Psoas muscle (tissue), 8 donors: ENCODE measurements at places on chromosomes 7 and 10. TPM values are rescaled to one million over a fixed set of nuclear protein-coding genes. Genes with fewer than 3 reads are reported as not detected.

Gene THNSL1
- 3.2 TPM for total RNA-seq

Gene PGAM2
- total RNA-seq = 214 TPM

GRCh38 chr10:71509444-71509843 is 112.7 kb downstream of the CDH23 start:
- DNase-seq = no peak

DNA sequence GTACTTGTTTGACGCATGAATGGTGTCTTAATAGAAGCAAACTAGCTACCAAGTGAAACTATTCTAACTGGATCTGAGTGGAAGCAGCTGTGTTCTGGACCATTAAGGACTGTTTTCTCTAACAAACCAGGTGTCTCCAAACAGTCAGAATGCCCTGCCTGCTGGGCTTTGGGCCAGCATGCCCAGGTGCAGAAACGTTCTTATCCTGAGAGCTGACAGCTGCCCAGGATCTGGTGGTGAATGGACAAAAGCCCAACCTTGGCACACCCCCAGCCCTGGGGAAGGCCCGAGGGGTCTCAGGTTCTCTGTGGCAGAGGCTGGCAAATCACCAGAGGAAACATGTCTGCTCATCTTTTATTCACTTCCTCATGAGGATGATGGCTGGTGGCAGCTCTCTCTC is 48.2 kb upstream of the LAMB4 start:
- DNase-seq = no peak

Gene AKR1C8
- total RNA-seq = not detected

Gene CLRN3
- total RNA-seq = not detected

- DNase-seq = no peak
These were observed 50.3 kb upstream of the ATP6V0A4 start for GRCh38 chr7:138848056-138848980.

DNA sequence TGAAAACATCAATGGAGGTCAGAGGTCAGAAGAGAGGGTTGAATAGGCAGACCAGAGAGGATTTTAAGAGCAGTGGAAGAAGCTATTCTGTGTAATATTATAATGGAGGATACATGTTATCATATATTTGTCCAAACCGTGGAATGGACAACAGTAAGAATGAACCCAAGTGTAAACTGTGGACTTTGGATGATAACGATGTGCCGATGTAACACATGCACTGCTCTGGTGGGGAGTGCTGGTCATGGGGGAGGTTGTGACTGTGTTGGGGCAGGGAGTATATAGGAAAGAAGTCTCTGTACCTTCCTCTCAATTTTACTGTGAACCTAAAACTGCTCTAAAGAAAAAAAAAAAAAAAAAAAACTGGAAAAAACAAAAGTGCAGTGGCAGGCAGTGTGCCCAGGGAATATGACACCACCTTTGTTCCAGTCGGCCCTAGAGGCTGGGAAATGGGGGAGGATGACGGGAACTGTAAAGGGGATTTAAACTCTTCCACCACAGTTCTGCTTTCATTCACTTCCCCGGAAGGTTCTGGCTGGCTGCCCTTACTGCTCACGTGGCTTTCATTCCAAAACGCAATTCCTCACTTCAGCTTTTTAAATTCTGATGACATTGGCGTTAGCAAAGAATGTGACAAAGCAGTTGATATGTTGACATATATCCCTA is 113.7 kb upstream of the ANKRD1 start:
- DNase-seq = peak; percentile 72

GRCh38 chr10:13993169-13993568 is 337.6 kb downstream of the FRMD4A start:
- DNase-seq = peak; percentile 55

GRCh38 chr7:18552943-18553604 is 57.5 kb downstream of the HDAC9 start:
- no peak for DNase-seq

DNA sequence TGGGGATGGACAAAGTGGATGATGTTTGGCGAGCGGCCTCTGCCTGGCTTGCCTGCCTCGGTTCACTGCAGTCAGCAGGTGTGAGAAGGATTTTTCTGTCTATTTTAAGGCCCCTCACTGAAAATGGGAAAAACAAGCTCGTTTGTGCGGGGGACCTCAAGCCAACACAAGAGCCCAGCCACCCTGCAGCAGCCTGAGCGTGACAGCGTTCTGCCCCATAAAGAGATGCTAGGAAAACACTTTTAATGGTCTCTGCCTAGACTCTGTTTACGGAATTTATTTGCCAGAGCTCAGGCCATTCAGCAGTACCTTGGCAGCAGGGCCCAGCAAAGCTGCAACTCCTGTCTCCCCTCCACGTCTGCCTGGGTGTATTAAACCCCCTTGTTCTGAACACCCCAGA is 131.7 kb downstream of the GRK5 start:
- DNase-seq = no peak

Gene GHRHR
- total RNA-seq = not detected

DNA sequence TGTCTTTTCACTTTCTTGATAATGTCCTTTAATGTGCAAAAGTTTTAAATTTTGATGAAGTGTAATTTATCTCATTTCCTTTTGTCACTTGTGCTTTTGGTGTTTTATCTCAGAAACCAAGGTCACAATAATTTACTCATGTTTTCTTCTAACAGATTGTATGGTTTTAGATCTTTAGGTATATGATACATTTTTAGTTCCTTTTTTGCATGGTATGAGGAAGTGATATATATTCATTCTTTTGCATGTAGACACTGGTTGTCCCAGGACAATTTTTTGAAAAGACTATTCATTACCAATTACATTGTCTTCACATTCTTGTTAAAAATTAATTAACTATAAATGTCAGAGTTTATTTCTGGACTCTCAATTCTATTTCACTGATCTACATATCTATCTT is 39.8 kb upstream of the GPR22 start:
- no peak for DNase-seq

- no peak for DNase-seq
These were observed 154.7 kb upstream of the DGKB start for GRCh38 chr7:15057272-15057671.

DNA sequence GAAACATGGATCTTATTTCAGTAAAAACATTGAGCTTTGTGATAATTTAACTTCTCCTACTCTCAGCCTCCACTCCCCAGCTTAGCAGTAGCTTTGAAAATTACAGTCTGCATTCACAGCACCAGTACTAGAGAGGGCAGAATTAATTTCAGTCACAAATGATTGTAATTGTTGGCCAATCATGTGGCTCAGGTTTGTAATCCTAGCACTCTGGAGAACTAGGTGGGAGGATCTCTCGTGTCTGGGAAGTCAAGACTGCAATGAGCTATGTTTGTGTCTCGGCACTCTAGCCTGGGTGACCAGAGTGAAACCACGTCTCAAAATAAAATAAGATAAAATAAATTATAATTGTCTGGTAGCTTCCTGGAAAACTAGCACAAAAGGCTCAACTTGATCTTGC is 620.9 kb downstream of the TNS3 start:
- no peak for DNase-seq

Gene AZGP1
- 0.82 TPM for total RNA-seq

DNA sequence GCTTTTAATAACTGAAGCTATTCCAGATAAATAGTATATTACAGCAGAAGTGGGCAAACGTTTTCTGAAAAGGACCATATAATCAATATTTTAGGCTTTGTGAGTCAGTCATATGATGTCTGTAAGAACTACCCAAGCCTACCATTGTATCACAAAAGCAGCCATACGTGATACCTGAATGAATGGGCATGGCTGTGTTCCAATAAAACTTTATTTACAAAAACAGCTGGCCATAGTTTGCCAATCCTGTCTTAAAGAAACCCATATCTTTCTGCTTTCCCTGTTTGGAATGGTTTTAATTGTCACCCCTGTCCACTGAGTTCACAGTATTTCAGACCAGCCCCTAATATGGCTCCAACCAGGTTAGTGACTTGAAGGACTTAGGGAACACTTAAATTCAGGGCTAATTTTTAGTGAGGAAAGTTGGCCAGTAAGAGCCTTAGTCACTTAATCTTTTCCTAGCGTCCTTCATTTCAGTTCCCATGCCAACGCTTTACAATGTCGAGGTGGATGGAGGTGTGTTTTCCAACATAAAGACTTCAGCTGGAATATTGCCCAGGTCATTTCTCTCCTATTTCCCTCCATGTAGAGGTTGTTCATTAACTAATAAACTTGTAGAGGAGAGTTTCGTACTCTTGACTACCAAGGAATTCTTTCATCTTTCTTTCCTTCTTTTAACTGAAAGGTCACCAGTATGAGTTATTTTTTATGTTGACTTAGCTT is 184.5 kb downstream of the TRIL start:
- DNase-seq = no peak

GRCh38 chr7:158301207-158301606 is 286.4 kb downstream of the PTPRN2 start:
- no peak for DNase-seq

GRCh38 chr7:67743501-67743900 is 746.9 kb downstream of the TYW1 start:
- DNase-seq = no peak

Gene SFTPA1
- 0.54 TPM for total RNA-seq

- DNase-seq = no peak
These were observed 22.2 kb upstream of the RASSF4 start for GRCh38 chr10:44937196-44938005.

Gene CYP2E1
- 2.0 TPM for total RNA-seq

DNA sequence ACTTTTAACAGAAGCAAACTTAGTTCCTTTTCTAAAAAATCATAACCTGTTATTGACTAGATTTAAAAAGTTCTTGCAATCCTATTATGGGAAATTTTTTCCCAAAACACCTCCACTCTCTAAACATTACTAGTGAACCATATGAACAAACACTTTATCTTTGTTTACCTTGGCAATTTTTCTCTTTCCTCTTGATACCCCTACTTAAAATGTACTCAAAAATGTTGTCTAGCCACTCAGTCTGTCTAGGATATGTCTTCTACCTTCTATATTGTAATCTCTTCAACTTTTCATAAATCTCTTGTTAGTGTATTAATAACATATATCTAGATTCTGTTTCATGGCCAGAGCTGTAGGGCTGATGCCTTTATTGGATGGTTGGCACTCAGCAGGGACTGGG is 630.0 kb upstream of the GRM3 start:
- DNase-seq = no peak

DNA sequence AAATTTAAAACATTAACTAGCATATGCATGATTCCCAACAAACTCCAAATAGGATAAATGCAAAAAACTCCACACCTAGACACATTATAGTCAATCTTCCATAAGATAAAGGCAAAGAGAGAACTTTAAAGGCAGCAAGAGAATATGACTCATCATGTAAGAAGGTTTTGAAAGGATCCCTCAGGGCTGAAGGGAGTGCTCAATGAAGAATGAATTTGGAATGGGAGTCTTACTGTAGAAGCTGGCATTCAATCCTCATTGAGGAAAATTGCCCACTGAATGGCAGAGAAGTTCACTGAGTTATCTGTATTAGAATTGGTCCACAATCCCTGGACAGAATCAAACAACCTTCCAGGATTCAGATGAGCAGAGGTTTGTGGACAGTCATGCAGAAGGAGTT is 26.1 kb upstream of the ZNF365 start:
- no peak for DNase-seq

Gene RPEL1
- total RNA-seq = not detected

- no peak for DNase-seq
These were observed 44.6 kb downstream of the MTERF1 start for GRCh38 chr7:91835826-91836368.

Gene NODAL
- not detected for total RNA-seq

DNA sequence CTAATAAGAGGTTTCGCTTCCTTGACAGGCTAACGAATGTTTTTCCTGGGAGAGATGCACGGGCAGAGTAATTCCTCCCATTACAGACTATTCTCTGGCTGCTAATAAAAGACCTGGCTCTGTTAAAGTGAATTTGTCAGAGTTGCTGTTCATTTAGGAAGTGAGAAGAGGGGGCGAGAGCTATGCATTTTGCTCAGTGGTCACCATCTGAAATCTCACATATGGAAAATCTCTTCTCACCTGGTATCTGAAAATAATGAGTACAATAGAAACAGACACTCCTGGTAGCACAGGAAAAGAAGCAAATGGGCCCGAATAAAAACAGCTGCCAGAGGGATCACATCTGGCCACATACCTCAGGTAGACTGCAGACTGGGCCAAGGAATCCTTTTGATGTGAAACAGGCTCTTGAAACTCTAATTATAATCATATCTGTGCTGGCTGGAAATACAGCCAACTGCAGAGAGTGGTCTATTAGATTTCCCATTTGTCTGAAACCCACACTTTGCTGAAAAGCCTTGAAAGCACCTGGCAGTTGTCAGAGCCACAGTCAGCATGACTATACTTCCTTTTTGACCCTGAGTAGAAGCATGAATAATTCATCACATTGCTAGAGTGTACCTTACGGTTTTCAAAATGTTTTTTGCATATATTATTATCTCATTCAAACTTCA is 33.6 kb downstream of the AOAH start:
- no peak for DNase-seq

- DNase-seq = no peak
These were observed 434.4 kb downstream of the TCERG1L start for GRCh38 chr10:130877126-130877525.

DNA sequence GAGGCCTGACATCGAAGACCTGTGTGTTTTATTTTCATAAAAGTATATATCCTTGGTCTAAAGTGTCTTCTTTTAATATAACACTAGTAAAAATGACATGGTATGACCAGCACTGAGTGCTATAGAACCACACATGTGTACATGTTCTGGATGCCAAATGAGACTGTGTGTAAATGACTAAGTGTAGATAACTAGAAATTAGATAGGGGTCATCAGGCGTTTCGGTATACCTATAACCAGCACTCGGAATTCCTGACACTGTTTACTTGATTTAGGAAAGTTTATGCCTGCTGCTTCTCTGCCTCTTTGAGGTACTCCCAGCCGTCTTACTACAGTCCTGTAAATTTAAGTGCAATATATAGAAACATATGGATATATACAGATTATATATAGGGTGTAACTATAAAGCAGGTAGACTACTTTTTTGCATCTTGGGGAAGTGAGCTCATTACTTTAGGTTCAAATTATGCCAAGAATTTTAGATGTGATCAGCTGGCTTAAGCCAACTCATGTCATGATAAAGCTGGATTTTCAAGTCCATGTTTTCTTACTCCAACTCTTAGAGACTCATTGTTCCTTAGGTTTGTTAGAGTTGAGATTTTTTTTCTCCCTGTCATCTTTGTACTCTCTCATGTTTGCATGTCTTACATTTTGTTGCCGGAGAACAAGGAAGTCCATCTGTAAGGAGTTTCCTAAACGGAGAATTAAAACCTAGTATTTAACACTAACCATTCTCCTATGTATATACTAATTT is 62.9 kb downstream of the KLHDC10 start:
- no peak for DNase-seq

GRCh38 chr7:30224511-30225062 is 59.8 kb upstream of the ZNRF2 start:
- DNase-seq = no peak

Gene CALD1
- total RNA-seq = 25.0 TPM

DNA sequence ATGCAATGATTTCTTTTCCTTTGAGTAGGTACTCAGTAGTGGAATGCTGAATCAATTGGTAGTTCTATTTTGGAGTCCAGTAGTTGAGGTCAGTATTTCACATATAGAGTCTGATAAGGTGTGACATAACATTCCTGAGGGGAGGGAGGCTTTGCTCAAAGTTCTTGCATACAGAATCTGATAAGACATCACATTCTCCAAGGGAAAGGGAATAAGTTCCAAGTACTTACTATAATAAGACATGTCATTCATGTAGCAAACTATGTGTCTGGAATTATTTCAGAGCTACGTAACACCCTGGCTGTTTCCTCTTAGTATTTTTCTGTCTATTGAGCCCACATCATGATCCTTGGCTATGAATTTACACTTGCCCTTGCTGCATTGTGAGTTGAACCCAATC is 74.3 kb upstream of the POM121L12 start:
- no peak for DNase-seq
